ENCODE measurements at places on chromosomes 5 and 9. TPM values are rescaled to one million over a fixed set of nuclear protein-coding genes. Genes with fewer than 3 reads are reported as not detected.

The IL33 gene
- total RNA-seq = not detected

The C9 gene
- total RNA-seq = not detected

The RORB gene
- 0.02 TPM for total RNA-seq

The FOXD4L5 gene
- 0.07 TPM for total RNA-seq

The CCL28 gene
- total RNA-seq = 8.8 TPM

The LRRC19 gene
- total RNA-seq = not detected

The CEL gene
- 0.88 TPM for total RNA-seq

The TEK gene
- not detected for total RNA-seq

The ENTREP1 gene
- total RNA-seq = 0.07 TPM

The CYSRT1 gene
- total RNA-seq = 0.70 TPM

The LRRTM2 gene
- total RNA-seq = 0.07 TPM

The PCDHB11 gene
- not detected for total RNA-seq

The ANKHD1 gene
- 102 TPM for total RNA-seq

The HRH2 gene
- 11.6 TPM for total RNA-seq

The LCN15 gene
- total RNA-seq = not detected

The C9orf50 gene
- not detected for total RNA-seq

The ABLIM3 gene
- 0.10 TPM for total RNA-seq

The CEP72 gene
- 22.5 TPM for total RNA-seq

The SLC45A2 gene
- total RNA-seq = not detected

The HACD4 gene
- total RNA-seq = 1.9 TPM

The AQP3 gene
- total RNA-seq = 20.2 TPM

The STKLD1 gene
- total RNA-seq = 0.69 TPM

The LRRC14B gene
- not detected for total RNA-seq

The PRDM9 gene
- total RNA-seq = not detected

The AK8 gene
- 0.39 TPM for total RNA-seq

The FAT2 gene
- total RNA-seq = not detected

The GFPT2 gene
- total RNA-seq = 0.12 TPM

The PCDHGB6 gene
- 0.07 TPM for total RNA-seq

The SLC4A9 gene
- not detected for total RNA-seq

The GM2A gene
- 29.1 TPM for total RNA-seq

The ALDH1B1 gene
- total RNA-seq = 22.1 TPM

The SIT1 gene
- total RNA-seq = 75.8 TPM

All from activated CD4-positive, alpha-beta memory T cell treated with anti-CD3 and anti-CD28 coated beads for 36 hours (primary cell).